ENCODE measurements at places on chromosomes 1 and 21. TPM values are rescaled to one million over a fixed set of nuclear protein-coding genes. Genes with fewer than 3 reads are reported as not detected.

DNA sequence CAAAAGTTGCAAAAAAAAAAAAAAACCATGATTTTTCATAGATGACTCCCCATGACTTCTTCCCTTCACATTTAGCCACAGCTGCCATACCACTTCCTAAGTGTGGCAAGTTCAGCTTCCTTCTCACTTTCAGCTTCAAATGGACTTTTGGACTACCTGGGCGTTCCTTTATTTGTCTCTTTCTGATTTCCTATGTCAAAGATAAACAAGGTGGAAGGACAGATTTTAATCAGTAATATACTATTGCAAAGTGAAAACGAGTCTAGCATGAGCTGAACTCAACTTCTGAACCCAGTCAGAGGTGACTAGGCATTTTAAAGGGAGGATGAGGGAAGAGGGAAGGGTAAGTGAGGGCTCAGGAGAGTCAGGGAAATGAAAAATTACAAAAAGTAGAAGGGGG is 14.4 kb upstream of the SCCPDH start:
- DNase-seq = no peak

DNA sequence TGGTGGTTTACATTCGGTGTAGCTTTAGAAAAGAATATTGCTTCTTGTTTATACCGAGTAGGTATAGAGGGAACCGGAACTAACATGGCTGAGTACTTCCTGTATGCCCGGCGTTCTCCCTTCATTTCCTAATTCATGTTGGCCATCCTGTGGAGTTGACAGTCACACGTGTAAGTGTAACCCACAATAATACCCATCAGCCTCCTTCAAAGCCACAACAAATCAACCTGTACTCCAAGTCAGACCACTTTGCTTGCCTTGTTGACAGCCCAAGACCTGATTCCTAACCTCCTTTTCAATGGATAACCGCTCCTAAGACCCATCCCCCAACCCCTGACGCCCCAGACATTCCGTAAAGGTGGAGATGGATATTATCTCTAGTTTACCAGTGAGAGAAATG is 42.1 kb downstream of the UBE2U start:
- no peak for DNase-seq

- no peak for DNase-seq
Observed at GRCh38 chr1:22122273-22123070, 20.4 kb downstream of the WNT4 start.

GRCh38 chr1:167510244-167510643 is 8.1 kb downstream of the CD247 start:
- DNase-seq = no peak

HHAT gene
- total RNA-seq = 3.3 TPM

KRTAP25-1 gene
- total RNA-seq = not detected

B3GALT2 gene
- 0.22 TPM for total RNA-seq

RNF19B gene
- total RNA-seq = 33.4 TPM

AIRE gene
- 0.11 TPM for total RNA-seq

SLC45A3 gene
- total RNA-seq = 0.11 TPM

Data from CD4-positive, alpha-beta T cell (primary cell).